ENCODE measurements at places on chromosomes 11 and 22.

DNA sequence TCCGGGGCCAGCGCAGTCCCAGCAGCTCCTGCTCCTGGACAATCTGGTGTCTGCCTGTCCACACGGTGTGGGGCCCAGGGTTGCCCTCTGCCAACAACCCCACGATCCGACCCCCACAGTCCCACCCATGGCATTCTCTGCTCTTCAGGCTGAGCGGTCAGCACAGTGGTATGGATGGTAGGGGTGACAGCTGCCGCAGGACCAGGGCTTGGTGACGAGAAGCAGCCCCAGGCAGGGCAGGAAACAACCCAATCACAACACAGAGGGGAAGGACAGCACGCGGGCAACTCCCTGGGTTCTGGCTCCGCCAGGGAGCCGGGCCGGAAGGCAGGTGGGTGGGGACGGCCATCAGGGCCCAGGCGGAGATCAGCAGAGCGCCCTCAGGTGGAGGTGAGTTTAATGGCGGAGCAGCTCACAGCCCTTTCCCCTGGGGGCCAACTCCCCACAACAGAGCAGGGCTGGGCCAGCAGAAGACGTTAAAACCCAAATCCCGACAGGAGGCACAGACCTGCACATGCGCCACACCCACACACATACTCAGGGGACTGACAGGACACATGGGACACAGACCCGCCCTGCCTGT is 5.3 kb upstream of the CHADL start:
- DNase-seq, result no peak

DNA sequence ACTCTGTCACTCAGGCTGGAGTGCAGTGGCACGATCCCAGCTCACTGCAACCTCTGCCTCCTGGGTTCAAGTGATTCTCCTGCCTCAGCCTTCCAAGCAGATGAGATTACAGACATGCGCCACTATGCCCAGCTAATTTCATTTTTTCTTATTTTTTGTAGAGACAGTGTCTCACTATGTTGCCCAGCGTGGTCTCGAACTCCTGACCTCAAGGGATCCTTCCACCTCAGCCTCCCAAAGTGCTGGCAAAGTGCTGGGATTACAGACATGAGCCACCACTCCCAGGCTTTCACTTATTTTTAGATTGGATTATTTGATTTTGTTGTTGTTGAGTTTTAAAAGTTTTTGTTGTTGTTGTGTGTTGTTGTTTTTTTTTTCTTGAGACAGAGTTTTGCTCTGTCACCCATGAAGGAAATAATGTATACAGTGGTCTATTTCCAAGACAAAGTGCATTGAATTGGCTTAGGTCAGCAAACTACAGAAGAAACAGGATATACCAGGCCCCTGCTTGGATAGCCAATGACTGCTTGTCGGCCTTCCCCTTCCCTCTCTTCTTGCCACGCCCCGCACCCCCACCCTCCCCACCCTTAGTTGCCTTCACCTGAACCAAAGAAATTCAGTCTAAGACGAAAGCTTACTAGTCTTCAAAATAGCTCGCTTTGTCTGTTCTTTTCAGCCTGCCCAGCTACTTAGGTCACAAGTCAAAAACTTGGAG is 91.8 kb upstream of the CLDN5 start:
- DNase-seq, result no peak

- DNase-seq, result peak; percentile 68
These were observed 49.2 kb downstream of the DBX1 start for GRCh38 chr11:20110908-20111669.

DNA sequence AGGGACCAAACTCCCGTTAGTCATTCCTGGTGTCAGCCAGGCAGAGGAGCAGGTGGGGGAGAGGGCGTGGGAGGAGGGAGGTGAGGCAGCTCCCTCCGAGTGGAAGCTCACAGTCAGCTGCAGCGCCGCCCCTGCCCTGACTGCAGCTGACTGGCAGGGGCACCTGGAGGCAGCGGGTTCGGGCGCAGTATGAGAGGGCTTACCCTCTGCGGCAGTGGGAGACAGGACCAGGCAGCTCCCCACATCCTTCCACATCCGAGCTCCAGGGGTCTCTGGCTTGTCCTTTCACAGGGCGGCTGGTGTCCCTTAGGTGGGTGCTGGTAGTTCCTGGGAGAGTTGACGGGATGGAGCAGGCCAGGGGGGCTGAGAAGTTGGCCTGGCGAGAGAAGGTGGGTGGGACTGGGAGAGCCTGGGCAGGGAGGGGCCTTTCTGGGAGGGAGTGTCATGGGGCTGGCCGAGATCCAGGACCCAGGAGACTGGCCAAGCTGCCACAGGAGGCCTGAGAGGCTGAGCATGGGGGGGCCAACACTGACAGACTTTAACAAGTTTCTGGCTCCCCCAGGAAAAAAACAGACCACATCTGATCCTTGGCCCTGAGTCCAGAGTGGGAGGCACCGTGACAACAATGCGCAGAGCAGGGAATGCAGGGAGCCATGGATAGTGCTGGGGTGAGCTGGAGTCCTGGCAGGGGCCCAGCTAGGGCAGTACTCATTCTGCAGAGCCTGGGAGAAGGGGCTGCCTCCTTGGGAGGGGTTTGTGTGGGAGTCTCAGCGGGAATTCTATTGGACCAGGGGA is 4.9 kb downstream of the ADORA2A start:
- no peak for DNase-seq

GRCh38 chr22:48084041-48084728 is 1321.7 kb downstream of the TBC1D22A start:
- DNase-seq, result peak; percentile 64

GRCh38 chr11:69194396-69194795 is 38.7 kb downstream of the SMIM38 start:
- no peak for DNase-seq
